ENCODE measurements at places on chromosomes 3 and 15.

DNA sequence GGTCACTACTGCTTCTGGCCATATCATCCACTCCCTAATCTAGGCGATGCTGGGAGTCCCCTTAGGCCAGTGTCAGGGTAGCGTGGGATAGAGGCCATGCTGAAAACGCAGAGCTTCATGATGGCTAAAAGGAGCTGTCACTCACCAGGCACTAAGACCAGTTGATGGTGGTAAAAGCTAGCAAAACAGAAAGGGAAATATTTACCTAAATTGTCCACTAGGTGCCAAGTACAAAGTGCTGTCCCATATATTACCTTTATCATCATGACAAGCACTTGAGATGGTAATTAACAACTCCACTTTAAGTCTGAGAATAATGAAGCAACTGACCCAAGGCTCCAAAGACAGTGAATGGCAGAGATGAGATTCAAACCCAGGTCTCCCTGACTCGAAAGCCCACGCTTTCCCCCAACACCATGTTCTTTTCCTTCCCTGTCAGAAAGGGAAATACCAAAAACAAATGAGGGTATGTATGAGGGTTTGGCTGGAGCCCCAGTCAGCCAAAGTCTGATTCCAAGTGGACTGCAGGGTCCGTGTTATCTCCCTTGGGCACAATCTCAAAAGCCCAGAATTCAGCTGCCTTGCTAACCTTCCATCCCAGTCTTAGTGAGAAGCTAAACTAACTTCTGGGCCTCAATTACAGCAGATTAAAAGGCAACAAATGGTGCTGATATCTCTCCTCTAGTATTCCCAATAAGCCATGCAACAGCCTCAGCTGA lies 84.7 kb downstream of the RBPMS2 start:
- no peak for DNase-seq

DNA sequence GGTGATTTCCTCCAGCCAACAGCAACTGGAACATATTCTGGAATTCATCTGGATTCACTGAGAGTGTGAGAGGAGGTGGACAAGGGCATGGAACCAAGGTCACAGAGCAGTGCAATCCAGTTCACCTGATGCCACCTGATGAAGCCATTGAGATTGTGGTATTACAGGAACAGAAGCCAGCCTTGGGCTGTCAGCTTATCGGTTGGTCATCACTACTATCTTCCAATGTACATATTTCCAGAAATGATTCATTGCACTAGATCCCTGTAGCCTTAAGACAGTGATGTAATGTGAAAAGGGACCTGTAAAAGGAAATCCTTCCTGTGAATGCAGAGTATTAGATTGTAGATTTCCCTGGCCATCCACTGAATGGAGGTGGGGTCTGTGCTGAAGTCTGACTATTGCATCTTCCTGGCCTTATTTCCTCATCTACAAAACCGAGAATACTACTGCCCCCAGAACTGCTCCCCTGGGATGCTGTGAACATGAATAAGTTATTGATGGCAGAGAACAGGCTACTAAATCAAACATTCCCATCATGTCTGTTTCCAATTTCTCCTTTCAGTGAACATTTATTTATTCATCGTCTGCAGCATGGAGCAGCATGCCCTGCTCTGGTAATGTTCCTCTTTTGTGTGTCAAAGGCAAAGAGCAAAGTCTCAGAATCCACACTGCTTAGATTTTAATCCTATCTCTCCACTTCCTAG lies 47.4 kb upstream of the TPM1 start:
- no peak for DNase-seq

- no peak for DNase-seq
Measured at GRCh38 chr3:48180021-48180420, 8.2 kb downstream of the CDC25A start.

- no peak for DNase-seq
Measured at GRCh38 chr15:69804786-69805185, 292.9 kb downstream of the TLE3 start.

GRCh38 chr3:87833039-87833377 lies 225.8 kb downstream of the CGGBP1 start:
- no peak for DNase-seq

- DNase-seq: no peak
Measured at GRCh38 chr3:183878071-183878470, 6.6 kb downstream of the PARL start.

DNA sequence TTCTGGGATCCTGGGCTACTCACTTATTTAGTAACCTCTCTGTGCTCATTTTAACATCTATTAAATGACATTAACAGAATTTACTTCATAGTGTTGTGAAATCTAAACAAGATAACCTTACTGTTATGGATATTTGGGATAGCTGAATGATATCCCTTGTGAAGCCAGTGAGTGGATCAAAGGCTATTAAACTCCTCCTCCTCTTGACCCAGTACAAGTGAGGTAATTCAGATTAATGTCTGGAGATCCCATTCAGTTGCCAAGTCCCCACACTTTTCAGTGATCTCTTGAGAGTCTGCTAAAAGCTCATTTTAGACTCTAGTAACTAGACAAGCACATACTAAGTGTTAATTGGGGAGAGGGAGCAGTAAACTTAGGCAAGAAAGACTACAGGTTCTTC lies 2.5 kb upstream of the ANKRD28 start:
- DNase-seq: no peak
